AG09319 (cell line): ENCODE measurements at places on chromosomes 12 and 14.

DNA sequence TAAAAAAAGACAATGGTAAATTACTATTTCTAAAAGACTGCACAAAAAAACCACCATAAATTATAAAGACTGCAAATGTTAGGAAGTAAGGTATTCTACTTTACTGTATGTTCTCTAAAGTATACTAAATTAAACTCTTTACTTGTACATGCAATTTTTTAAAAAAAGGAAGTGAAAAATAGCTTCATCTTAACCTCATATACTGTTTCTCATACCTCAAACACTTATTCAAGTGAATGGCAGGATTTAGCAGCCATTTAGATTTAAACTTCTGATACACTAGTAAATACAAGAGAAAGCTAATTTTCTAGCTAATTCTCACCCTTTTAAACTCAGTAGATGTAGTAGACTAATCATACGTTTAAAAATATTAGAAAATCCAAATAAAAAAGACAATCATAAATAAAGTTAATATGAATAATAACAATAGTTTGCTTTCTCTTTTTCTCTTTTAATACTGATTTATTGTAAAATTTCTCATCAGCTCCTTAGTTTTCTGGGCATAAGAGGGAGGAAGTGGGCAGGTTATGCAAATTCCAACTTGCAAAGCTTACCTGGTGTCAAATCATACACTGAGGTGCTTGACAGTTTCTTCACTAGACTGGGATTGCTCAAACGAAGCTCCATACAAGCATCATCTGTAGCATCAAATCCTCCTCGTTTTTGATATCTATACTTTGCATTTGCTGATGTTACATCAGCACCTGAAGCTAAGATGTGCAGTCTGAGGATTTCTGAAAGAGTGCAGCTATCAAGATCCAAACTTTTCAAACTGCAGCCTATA lies 71.0 kb upstream of the CFL2 start:
- no peak for DNase-seq

DNA sequence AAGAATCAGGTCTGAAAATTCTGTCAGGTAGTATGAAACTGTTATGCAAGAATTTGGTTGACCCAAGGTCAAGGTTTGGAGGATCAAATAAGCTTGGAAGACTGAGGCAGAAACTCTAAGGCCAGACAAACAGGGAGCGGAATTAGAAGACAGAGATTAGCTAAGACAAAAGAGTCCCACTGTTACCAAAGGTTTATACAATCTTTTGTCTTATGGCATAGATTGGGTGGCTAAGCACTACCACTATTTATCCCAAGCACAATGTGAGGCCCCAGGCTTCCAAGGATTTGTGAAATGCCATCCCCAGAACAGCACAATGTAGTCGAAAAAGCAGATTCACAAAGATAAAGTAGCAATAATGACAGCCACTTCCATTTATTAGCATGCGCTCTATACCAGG lies 311.2 kb downstream of the SEC23A start:
- DNase-seq = no peak

DNA sequence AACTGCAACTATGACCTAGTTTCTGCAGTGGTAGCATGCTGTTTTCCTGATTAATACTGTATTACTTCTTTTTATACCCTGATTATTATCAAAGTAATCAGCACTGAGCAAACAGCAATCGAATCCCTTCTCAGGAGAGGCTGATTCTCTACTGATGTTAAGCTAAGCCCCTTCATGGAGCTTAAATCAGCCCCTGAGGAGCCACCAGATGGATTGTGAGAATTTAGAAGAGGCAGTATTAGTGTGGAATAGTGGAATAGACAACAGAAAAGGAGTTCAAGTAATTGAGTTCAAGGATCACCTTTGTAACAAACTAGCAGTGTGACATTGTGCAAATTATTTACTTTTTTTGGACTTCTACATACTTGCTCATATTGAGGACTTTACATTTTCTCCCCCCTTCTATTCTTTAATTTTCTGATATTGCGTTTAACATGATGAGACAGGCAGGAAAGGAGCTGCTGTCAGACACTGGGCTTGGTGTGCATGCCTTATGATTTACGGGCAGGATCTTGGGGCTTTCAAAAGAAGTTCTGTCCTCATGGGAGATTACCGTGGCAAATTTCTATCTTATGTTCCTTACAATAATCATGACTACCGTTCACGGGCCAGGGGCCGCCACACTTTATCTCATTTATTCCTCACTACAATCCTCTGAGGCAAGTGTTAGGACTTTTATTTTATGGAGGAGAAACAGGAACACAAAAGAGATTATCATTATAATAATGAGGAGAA lies 68.0 kb downstream of the PTPRR start:
- DNase-seq = no peak

DNA sequence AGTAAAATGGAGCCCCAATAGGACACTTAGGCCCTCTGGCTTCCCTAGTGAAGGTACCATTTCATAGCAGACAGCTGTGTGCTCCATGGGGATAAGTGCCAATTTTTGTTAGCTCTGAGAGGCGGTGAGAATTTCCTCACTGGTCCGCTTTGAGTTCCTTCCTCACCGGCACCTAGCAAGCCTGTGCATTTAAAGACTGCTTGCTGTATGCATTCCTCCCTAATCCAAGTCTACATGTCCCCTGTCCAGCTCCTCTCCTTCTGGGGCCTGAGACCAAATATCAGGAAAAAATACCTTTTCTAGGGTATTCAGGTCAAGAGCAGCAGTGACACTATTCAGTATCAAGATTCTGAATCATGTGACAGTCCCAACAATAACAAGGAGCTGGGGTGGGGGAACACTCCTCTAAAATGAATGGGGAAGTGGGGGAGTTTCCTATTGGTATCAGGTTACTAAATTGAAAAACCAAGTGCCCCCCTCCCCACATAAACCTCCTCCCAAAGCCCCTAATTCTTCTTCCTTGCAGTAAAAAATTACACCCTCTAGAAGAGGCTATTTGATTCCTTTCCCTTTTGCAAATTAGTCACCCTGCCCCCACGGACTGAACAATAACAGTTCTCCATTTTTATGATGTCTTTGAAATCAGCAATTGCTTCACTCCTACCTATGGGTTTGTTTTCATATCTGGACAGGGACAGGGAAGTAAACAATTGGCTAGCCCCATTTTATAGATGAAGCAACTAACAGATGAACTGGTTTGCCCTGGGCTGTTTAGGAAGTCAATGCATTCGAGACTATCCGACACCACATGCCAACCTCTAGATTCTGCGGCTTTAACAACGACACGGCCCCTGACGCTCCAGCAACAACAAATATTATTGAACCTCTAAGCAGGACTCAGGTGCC lies 28.9 kb downstream of the BCL11B start:
- no peak for DNase-seq

DNA sequence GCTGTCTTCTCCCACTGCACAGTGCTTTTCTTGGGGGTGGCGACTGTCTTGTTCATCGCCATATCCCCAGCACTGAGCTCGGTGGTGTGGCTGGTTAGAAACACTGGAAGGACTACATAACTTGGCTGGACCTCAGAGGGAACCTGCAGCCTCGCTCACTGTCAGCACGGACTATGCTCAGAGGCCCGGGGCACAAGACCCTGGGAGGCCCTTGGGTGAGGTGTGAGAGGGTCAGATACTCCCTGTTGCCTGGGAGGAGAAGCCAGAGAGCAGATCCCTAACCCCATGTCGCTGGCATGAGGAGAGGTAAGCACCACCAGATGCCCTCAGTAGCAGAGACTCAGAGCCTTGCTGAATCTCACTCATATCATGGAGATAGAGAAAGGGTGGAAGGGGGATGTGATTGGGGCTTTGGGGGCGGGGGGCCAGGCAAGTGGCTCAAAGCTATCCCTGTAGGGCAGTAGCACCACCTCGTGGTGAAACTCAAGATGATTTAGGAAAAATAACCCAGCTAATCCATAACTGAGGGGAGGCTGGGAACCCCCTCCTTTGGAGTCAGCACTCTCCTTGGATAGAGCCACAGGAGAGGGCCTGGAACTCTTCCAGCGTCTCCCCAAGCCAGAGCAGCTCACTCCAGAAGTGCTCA lies 18.7 kb upstream of the HDAC7 start:
- no peak for DNase-seq

DNA sequence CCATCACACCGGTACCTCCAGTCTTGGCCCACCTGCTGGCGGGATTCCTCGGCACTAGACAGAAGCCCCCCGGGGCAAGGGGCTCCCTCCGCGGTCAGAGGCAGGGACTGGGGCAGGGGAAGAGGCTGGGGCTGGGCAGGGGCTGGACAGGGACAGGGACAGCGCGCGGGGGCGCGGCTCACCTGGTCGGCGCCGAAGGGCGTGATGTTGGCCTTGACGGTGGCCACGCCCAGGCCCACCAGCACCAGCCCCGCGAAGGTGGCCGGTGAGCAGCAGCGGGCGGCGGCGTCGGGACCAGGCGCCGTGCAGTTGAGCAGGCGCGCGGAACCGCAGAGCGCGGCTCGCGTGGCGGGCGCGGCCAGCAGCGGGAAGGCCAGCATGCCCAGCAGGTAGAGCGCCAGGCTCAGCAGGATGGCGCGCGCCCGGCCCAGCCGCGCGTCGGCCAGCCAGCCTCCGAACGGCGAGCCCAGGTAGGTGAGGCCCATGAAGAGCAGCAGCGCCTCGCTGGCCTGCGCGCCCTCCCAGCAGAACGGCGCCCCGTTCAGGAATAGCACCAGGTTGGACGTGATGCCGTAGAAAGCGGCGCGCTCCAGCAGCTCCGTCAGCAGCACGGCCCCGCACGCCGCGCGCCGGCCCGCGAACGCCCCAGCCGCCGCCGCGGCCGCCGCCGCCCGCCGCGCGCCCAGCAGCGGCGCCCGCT lies 392 bp downstream of the SLC15A4 start:
- no peak for DNase-seq

- DNase-seq = no peak
These were observed 88.8 kb upstream of the ATP2B1 start for GRCh38 chr12:89797436-89797835.

GRCh38 chr14:71183876-71184689 lies 276.8 kb downstream of the PCNX1 start:
- DNase-seq = no peak

DNA sequence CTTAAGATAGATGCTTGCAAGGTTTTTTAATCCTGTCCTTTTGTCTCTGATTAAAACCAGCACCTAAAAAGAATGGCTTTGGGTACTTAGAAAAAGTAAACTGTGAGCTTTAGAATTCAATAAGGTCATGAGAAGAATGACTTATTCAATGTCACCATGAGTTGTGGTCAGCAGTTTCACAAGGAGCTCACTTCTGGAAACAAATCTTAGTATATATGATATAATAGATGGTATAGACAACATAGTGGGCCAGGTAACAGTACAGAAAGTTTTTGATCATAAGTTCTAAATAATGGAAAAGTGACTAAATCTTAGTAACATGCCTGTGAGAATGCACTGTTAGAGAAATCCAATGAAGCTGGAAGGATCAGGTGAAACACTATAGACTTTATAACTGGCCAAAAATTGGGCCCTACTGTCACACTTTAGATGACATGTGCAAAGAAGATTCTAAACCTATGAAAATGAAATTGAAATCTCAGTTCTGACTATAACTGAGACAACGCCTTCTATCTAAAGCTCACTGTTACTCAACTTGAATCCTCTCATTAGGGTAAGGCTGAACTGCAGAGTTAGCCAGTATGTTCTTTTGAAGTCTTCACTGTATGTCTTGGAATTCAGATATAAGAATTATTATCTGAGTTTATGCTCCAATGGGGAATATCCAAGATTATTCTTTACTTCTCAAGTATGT lies 42.4 kb upstream of the RAD51AP1 start:
- DNase-seq = no peak

DNA sequence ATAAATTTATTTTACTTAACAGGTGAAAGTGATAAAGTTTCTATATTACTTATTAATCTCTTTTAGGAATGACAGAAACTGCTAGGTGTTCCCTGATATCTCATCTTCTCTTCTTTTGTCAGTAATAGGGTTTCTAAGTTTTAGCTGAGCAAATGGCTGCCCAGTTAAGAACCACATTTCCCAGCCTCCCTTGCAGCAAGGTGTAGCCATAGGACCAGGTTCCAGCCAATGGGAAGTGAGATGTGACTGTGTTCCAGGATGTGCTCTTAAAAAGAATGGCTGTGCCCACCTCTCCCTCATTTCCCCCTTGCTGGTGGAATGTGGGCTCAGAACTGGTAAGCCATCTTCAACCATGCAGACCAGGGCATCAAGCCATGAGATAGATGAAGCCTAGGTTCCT lies 165.6 kb downstream of the HELB start:
- DNase-seq = no peak

DNA sequence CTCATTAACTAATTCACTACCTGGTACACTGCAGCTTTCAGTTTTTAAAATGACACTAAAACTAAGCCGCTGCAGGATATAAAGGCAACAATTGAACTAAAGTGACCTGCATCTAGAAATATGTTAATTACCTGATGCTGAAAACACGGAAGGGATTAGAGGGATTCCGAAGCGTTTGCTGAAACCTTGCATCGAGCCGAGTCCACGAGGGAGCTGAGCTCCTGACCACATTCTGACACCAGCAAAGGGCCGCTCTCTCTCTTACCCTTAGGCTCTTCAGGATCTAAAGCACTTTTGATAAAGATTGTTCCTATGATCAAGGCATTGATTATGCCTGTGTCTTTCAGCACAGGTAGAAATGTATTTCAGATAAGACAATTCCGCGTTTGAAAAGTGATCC lies 59.5 kb upstream of the CDKN3 start:
- DNase-seq = no peak

DNA sequence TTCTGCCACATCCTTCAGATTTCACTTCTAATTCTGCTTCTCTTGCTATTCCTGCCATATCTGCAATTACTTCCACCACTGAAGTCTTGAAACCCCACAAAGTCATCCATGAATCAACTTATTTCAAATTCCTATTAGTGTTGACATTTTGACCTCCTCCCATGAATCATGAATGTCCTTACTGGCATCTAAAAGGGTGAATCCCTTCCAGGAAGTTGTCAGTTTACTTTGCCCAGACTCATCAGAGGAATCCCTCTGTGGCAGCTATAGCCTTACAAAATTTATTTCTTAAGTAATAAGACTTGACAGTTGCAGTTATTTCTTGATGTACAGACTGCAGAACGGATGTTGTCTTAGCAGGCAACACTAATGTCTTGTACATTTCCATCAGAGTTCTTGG lies 162.9 kb downstream of the PCNX1 start:
- no peak for DNase-seq

GRCh38 chr12:123049398-123050240 lies 69.1 kb downstream of the ARL6IP4 start:
- no peak for DNase-seq

DNA sequence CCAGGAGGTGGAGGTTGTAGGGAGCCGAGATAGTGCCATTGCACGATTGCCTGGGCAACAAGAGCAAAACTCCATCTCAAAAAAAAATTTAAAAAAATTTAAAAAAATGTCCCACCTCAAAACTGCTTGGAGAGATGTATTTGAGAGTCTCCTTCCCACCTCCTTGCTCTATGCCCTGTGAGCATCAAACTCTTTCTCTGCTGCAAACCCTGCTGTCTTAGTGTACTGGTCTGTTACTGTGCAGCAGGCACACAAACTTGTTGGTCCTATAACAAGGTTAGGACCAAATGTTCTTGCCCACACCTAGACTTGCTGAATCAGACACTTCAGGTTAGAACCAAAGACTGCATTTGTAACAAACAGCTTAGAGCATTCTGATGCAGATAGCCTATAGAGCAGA lies 153.5 kb upstream of the FUT8 start:
- DNase-seq = no peak
